ENCODE measurements at places on chromosomes 5 and 9. TPM values are rescaled to one million over a fixed set of nuclear protein-coding genes. Genes with fewer than 3 reads are reported as not detected.

The KCNV2 gene
- total RNA-seq = not detected

The HMCN2 gene
- 9.5 TPM for total RNA-seq

The ZFP2 gene
- 3.0 TPM for total RNA-seq

The NTNG2 gene
- total RNA-seq = 2.2 TPM

The ENC1 gene
- total RNA-seq = 48.5 TPM

The IPO11 gene
- 48.9 TPM for total RNA-seq

The PALM2AKAP2 gene
- 7.8 TPM for total RNA-seq

The FOXD4 gene
- total RNA-seq = not detected

The SPATA31A5 gene
- total RNA-seq = not detected

The LMNB1 gene
- total RNA-seq = 7.3 TPM

The TRIM7 gene
- total RNA-seq = 3.0 TPM

The MYOT gene
- 1.3 TPM for total RNA-seq

The SPATA6L gene
- total RNA-seq = 23.1 TPM

The CCNJL gene
- total RNA-seq = 12.4 TPM

The REEP2 gene
- 7.0 TPM for total RNA-seq

The ADAMTSL2 gene
- total RNA-seq = 8.8 TPM

The CDX1 gene
- total RNA-seq = not detected

The SVEP1 gene
- 19.7 TPM for total RNA-seq

The FRRS1L gene
- 11.0 TPM for total RNA-seq
